Airway epithelial cell (primary cell): ENCODE measurements at places on chromosomes 7 and 10. TPM values are rescaled to one million over a fixed set of nuclear protein-coding genes. Genes with fewer than 3 reads are reported as not detected.

The OGDHL gene
- 0.14 and 0.28 TPM in 2 replicates for total RNA-seq

The COA1 gene
- total RNA-seq, result 49.3 and 65.3 TPM in 2 replicates

The MKX gene
- total RNA-seq, result 0.05 TPM in 1 of 2 replicates, not detected in the other

The BZW2 gene
- 132 and 142 TPM in 2 replicates for total RNA-seq

The ZNF479 gene
- total RNA-seq, result not detected in 2 replicates

The PLCE1 gene
- 1.6 and 2.3 TPM in 2 replicates for total RNA-seq

The SPDYE6 gene
- not detected in 2 replicates for total RNA-seq

The MOGAT3 gene
- not detected in 2 replicates for total RNA-seq

The ZMIZ1 gene
- total RNA-seq, result 13.2 and 22.9 TPM in 2 replicates

The TMEM213 gene
- total RNA-seq, result not detected in 2 replicates

The RSPH10B2 gene
- total RNA-seq, result not detected in 2 replicates

The TRPV5 gene
- not detected in 2 replicates for total RNA-seq

The PCDH15 gene
- not detected in 2 replicates for total RNA-seq

The PAX4 gene
- not detected in 2 replicates for total RNA-seq
